ENCODE measurements at places on chromosomes 6 and 20.

GRCh38 chr6:139903411-139904157, 529.1 kb upstream of the CITED2 start:
- DNase-seq, result no peak

DNA sequence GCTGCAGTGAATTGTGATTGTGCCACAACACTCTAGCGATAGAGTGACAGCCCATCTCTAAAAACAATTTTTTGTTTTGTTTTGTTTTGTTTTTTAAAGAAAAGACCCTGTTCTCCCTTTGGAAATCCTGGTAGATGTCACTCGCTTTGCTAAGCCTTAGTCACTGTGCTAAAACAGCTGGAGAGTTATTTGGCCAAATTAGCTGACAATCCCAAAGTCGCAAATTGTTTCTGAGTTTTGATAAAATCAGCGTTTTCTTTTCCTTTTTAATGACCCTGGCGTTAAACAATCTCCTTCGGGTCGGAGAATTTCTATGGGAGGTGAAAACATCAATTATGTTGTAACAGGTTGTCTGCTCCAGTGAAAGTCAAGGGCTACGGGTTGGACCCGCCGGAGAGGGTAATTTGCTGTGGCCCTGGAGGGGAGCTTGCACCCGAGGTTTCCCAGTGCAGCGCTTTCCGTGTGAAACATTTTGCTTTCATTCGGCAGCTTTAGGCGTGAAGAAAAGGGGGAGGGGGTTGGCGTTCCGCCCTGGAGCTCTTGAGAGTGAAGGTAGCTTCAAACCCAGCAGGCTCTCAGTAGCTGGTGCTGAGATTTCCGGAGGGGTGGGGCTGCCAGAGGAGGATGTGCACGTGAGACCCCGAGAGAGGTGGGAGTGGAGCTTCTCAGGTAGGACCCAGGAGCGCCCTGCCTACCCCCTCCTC, 296.6 kb downstream of the PHACTR1 start:
- no peak for DNase-seq

GRCh38 chr6:151452750-151453427, 963 bp upstream of the RMND1 start:
- no peak for DNase-seq

- DNase-seq, result no peak
Observed at GRCh38 chr6:129646642-129647041, 63.3 kb downstream of the ARHGAP18 start.

DNA sequence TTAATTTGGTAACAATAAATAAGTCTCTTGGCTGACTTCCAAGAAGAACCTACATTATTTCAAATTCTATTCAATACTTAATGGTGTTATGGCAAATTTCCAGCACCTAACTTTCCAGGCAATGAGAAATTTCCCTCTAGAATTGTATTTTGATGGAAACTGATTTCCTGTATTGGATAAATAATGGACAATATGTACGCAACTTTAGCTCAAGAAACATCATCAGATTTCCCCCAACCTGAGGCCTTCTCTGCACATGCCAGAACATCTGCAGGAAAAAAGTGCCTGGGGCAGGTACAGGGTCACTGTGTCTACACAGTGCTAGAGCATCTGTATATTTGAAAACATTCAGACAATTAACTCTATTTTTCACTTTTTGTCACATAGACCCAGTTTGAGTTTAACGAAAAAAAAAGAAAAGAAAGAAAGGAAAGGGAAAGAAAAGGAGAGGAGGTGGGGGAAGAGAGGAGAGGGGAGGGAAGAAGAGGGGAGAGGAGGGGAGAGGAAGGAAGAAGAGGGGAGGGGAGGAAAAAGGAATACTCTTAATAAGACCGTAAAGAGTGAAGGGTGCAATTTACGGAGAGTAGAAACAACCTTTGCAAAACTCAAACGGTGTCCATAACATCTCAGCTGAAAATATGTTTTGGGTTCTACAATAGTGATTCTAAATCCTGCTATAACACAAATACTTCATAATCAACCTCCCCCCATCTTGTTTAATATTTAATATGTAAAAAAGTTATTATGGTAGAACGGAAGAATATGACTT, 130.0 kb downstream of the TSHZ2 start:
- DNase-seq, result no peak

- no peak for DNase-seq
Observed at GRCh38 chr6:75272145-75272840, 12.3 kb downstream of the TMEM30A start.

GRCh38 chr6:131013495-131013894, 49.5 kb downstream of the EPB41L2 start:
- DNase-seq, result no peak

GRCh38 chr20:24842274-24842917, 106.7 kb upstream of the CST7 start:
- no peak for DNase-seq

GRCh38 chr6:13113981-13114593, 214.2 kb downstream of the TBC1D7 start:
- DNase-seq, result no peak

GRCh38 chr6:124441450-124441849, 520.8 kb upstream of the RNF217 start:
- no peak for DNase-seq

DNA sequence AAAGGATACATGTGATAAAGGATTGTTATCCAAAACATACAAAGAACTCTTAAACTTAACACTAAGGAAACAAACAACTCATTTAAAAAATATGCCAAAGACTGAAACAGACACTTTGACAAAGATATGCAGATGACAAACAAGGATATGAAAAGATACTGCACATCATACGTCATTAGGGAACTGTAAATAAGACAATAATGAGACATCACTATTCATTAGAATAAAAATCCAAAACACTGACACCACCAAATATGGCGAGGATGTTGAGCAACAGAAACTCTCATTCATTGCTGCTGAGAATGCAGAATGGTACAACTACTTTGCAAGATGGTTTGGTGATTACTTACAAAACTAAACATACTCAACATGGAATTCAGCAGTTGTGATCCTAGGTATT, 156.5 kb upstream of the FOXA2 start:
- DNase-seq, result no peak

DNA sequence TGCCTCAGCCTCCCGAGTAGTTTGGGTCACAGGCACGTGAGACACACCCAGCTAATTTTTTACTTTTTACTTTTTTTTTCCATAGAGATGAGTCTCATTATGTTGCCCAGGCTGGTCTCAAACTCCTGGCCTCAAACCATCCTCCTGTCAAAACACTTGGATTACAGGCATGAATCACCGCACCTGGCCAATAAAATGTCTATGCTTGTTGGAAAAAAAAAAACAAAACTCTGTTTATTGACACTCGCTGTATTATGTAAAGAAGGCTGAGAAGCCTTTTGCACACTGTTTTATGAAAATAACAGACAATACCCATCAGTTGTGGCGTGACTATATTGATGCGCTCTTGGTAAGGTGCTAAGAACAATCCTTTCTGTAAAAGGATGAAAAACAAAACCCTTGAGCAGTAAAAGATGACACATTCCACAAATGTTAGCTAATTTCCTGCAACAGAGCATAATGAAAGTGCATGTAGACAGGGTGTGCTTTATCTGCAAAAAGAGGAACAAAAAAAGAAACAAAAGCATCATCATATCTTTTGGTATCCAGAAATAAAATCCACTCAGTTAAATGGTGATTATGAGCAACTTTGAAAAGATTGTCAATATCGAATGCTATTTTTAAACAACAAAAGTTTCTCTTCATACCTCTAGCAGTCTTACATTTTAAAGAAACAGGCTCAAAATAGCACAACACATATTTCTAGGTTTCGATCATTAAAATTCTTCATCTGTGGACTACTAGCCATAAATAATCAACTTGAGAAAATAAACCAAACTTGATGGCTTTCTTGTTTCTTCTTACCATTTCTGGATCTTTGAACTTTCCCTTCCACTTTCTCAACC, 108.3 kb upstream of the PHACTR1 start:
- DNase-seq, result no peak

DNA sequence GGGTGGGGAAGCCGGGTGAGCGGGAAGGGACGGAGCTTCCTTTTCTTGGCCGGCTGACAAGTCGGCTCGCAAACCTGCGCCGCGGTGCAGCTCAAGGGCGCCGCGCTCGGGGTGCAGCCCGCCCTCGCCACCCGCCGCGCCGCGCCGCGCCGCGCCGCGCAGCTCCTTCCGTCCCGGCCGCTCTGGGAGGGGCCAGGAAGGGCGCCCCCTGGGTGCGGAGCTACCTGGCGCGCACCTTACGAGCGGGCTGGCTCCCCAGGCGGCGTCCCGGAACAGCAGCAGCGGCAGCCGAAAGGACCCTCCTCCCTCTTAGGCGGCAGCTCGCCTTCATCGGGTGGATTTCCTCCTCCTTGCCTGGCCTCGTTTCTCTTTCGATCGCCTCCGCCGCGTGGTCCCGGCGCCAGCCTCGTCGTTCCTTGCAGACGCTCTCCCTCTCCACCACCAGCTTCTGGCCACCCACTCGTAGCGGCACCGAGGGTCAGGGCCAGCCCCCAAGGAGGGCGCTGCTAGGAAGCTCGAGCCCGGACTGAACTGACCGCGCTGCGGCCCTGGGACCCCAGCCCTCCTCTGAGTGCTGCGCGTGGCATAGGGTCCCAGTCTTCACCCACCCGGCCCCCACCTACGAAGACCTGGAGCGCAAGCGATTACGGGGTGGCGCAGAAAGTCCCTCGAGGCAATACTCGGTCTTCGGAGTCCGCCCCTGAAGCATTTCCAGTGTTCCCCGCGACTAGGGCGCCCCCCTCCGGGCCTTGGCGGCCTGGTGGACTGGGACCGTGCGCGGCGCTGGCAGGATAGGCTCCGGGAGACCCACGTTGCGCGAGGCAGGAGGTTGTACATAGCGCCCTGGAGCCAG, at the start of gene MAP3K5:
Gene MAP3K5 (minus strand): TSS at position 68 of the 853 bp plus-strand sequence. CDS start 320 bp downstream, outside the sequence.
- DNase-seq, result peak; percentile 93

GRCh38 chr6:76351275-76351674, 278.8 kb upstream of the IMPG1 start:
- no peak for DNase-seq

DNA sequence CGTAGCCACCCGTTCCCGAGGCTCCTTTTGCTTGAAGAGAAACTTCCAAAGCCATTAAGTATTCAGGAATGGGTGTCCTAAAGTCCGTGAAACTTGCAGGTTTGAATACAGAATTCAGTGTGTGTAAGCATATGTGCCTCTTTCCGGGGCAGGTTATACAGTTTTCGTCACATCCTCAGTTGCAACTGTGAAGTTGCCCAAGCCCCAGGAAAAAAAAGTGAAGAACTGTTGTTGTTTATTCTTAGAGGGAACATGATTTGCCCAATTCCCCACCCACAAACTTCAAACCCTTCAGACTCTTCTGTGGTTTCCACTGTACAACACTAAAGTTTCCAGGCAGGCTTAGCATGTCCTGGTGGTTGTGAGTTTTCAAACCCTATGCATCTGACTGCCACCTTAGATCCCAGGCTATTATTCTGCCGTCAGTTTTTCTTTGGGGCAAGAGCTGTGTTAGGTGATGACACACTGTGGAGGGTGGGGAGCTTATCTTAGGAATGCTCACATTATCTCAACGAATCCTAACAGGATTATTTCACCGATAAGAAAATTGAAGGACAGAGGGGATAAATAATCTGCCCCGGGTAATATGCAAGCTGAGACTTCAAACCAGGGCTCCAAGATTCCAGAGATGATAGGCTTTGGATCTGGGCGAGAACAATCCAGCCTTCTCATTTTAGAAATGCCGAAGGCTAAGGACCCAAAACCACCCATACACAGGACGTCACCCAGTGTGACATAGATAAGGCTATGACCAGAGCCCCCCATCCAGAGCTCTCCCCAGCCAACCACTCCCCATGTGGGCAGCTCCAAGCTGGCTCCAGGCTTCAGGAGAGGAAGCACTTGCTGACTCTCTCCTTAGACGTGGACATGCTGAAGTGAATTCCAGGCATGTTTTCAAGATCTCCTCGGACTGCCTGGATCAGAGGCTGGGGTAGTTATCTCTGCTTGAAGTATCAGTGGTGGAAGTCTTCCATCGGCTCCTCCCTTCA, 81.7 kb upstream of the AFDN start:
- DNase-seq, result no peak

- DNase-seq, result no peak
Observed at GRCh38 chr20:3447321-3447720, 23.5 kb upstream of the ATRN start.

DNA sequence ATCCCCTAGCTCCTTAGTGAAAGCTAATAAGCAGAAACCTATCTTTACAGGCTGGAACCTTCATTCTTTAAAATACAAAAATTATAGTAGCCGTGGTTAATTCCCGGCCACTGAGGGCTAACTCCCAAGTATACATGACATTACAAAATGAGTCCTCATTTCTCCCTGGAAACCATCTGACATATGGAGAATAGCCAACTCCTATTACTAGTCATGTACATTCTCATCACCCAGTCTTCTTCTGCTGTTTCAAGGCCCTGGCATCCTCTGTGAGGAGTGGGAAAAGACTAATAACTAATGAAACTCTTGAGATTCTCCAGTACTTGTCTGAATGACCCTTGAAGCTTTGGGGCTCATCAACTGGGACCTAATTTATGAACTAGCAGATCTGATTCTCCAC, 30.2 kb downstream of the CSNK2A1 start:
- no peak for DNase-seq

DNA sequence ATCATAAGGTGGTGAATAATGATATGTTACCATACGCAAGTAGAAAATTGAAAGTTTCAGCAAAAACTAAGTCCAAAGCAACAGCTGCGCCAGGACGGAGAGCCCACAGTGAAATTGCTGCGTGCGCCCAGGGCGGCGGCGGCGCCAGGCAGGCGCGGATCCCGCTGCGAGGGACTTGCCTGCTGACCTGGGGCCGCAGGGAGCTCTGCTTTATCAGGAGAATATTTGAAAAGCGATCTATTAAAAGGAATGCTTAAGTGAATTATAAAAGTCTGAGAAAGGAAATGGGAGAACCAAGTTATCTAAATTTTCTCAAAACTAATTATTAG, 85.4 kb downstream of the THBS2 start:
- no peak for DNase-seq

GRCh38 chr6:166308033-166308768, at the start of gene PRR18:
TSS of gene PRR18 (minus strand) at chr6:166308392. CDS start at chr6:166308142, 250 bp downstream.
- DNase-seq, result no peak

DNA sequence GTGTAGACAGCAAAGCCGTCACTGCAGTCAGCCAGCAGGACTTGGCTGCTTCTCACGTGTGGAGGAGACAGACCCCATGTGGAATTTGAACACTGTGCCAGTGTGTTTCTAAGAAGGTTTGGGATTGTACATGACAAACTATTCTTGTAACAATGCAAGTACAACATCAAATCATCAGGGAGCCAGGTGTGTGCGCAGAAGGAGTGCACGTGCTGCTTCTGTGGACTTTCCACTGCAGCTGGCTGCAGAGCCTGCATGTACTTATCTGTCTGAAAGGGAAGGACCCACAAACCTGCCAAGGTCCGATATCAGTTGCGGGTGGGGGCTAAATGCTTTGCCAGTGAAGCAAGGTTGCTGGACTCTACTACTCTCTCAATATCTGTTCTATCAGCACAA, 211.6 kb downstream of the WDR27 start:
- no peak for DNase-seq

DNA sequence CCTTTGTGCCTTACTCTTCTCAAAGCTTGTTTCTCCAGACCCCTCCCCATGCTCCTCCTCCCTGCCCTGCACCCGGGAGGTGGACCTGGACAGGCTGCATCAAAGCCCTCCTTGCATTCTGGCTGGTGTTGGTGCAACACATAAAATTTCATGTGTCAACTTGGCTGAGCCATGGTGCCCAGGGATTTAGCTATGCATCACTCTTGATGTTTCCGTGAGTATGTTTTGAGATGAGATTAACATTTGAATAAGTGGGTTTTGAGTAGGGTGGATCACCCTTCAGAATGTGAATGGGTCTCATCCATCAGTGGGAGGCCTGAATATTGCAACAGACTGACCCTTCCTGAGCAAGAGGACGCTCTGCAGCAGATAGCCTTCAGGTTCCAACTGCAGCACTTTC, 4.4 kb upstream of the OCSTAMP start:
- no peak for DNase-seq

Data from activated CD8-positive, alpha-beta memory T cell treated with anti-CD3 and anti-CD28 coated beads for 1 hour (primary cell).